Fibroblast of villous mesenchyme (primary cell): ENCODE measurements at places on chromosomes 3 and 15. TPM values are rescaled to one million over a fixed set of nuclear protein-coding genes. Genes with fewer than 3 reads are reported as not detected.
A peak's percentile ranks its signal among the peaks of the same experiment; 100 is the strongest.

- no peak for DNase-seq
These were observed 31.4 kb upstream of the LYZL4 start for GRCh38 chr3:42441791-42442190.

UTS2B gene
- total RNA-seq: 0.64 and 0.86 TPM in 2 replicates

DNA sequence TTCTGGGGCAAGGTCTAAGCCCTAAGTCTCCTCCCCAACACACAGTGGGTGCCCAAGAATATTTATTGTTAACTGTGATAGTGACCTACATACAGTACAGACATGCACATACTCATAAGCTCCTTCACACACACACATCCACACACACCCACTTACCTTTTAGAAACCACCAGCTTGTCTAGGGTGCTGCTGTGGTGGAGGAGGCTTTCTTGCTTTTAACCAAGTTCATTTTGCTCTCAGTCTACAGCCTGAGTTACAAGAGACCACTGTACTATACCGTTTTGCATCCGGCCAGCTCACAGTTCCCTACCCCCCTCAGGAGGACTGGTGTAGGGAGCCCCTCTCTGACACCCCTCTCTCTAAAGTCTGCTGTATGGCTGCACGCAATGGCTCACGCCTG, 16.7 kb downstream of the DAPK2 start:
- no peak for DNase-seq

ZNF385D gene
- total RNA-seq: 0.64 and 1.7 TPM in 2 replicates

DNA sequence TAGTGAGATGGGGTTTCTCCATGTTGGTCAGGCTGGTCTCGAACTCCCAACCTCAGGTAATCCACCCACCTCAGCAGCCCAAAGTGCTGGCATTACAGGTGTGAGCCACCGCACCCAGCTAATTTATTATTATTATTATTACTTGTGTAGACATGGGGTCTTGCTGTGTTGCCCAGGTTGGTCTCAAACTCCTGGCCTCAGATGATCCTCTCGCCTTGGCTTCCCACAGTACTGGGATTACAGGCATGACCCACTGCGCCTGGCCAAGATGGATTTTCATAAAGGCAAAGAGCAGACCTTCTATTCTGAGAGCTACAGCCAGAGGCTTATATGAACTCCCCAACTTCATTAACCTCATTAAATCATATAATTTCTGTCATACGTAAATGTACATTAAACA, 17.2 kb downstream of the PTPN9 start:
- DNase-seq: no peak

- no peak for DNase-seq
These were observed 33.1 kb upstream of the GASK1A start for GRCh38 chr3:42946050-42946449.

GRCh38 chr15:68526269-68526668, 52.5 kb upstream of the CORO2B start:
- no peak for DNase-seq

DNA sequence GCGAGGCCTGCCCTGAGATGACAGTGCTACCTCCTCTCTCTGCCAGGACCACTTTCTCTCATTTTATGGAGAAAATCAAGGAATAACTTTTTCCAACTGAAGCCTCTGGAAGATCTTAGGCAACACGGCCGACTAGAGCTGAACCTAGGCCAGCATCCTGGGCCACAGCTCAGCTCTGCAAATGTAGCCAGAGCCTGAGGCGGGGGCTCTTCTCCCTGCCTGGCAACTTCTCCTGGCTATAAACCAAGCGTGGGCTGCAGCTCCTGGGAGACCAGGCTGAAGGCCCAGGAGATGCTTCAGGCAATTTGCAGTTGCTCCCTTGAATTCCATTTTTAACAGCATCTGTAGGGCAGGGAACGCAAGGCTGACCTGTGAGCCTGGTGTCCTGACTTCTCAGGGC, 74.9 kb downstream of the CEMIP start:
- DNase-seq: peak; percentile 16

DNA sequence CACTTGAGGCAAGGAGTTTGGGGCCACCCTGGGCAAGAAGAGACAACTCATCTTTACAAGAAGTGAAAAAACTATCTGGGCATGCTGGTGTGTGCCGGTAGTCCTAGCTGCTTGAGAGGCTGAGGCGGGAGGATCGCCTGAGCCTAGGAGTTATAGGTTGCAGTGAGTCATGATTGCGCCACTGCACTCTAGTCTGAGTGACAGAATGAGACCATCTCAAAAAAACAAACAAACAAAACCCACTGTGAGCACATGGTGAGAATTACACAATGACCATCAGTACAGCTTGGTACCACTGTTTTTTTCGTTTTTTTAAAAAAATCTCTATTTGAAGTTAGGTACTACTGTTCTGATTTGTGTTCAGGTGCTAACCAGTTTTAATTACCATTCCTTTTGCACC, 13.6 kb downstream of the VPS39 start:
- DNase-seq: peak; percentile 81

DNA sequence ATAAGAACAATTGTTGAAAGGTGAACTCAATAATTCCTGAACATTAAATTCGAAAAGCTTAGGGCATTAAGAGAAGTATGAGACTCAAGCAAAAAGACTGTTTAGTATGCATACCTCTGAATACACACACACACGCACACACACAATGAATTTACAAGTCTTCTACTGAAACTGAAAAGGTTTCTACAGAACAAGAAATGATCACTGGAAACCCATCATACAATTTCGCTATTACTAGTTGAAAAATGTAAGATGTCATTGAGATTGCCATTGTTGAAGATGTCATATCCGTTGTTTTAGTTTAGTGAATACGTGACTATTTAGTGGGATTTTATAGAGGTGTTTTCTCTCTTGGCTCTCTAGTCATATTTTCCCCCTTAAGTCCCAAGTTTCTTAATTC, 106.8 kb downstream of the FOXB1 start:
- DNase-seq: no peak

DNA sequence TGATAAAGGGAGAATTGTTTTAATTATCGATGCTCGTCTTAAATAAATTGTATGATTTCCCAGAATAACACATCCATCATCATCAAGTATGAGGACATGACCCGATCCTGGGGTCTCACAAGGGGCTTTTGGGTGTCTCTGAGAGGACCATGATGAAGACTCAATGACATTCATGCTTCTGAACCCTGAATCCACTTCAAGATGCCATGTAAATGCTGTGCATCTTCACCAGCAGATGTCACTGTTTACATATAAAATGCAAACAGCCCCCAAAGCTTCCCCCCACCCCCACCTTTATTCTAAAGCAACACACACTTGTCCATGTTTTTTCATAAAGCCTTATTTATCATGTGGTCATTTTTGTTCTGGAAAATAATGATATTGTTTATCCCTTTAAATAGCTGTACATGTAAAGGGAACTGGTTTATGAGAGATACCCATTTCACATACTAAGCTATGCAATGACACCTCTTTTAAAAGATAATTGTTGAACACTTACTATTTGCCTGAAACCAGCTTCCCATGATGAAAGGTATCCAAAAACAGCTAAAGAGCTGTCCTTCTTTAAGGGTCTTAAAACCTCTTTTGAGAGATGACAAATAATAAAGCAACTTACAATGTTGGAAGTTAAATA, 69.7 kb upstream of the UBE3A start:
- peak; percentile 3 for DNase-seq
